Subcutaneous adipose tissue (tissue), 4 donors: ENCODE measurements at places on chromosomes 5 and 9. TPM values are rescaled to one million over a fixed set of nuclear protein-coding genes. Genes with fewer than 3 reads are reported as not detected.

PCDHGA10 gene
- total RNA-seq: 6.0 TPM

ANKRD20A1 gene
- total RNA-seq: 1.3 TPM

TUSC1 gene
- total RNA-seq: 12.1 TPM

GARIN3 gene
- not detected for total RNA-seq

ARAP3 gene
- total RNA-seq: 5.3 TPM

LRRTM2 gene
- 0.34 TPM for total RNA-seq

GGTA1 gene
- 20.9 TPM for total RNA-seq

AQP7 gene
- 136 TPM for total RNA-seq

PAEP gene
- total RNA-seq: not detected

SMIM32 gene
- total RNA-seq: not detected

GZMA gene
- 1.3 TPM for total RNA-seq

PPP3R2 gene
- not detected for total RNA-seq

BRD3OS gene
- total RNA-seq: 15.0 TPM

C9orf50 gene
- total RNA-seq: not detected

DBH gene
- total RNA-seq: not detected

ABLIM3 gene
- 55.1 TPM for total RNA-seq

PDCD1LG2 gene
- 8.8 TPM for total RNA-seq

FOXD4 gene
- not detected for total RNA-seq

SPINK6 gene
- total RNA-seq: not detected

GSN gene
- 6,433 TPM for total RNA-seq

IFNA13 gene
- not detected for total RNA-seq

SLC44A1 gene
- 48.2 TPM for total RNA-seq

CBY3 gene
- total RNA-seq: not detected

TPPP gene
- 1.1 TPM for total RNA-seq

SETD9 gene
- total RNA-seq: 26.1 TPM

ZDHHC12 gene
- 22.7 TPM for total RNA-seq

IRX4 gene
- 3.5 TPM for total RNA-seq

APBA1 gene
- 3.9 TPM for total RNA-seq

SNCAIP gene
- total RNA-seq: 4.9 TPM

ACSL6 gene
- total RNA-seq: 0.82 TPM

QRFP gene
- total RNA-seq: not detected

ELL2 gene
- total RNA-seq: 225 TPM

NR2F1-AS1 gene
- 4.1 TPM for total RNA-seq

NRARP gene
- 0.51 TPM for total RNA-seq

FOXD4L4 gene
- not detected for total RNA-seq

RANBP3L gene
- 8.3 TPM for total RNA-seq

ZFYVE16 gene
- 43.3 TPM for total RNA-seq

PCA3 gene
- 0.17 TPM for total RNA-seq

LCN15 gene
- total RNA-seq: not detected

SH3GL2 gene
- 0.17 TPM for total RNA-seq

RGS7BP gene
- total RNA-seq: 0.57 TPM

F2RL1 gene
- 3.6 TPM for total RNA-seq

IL13 gene
- total RNA-seq: 0.66 TPM

ECM2 gene
- total RNA-seq: 82.8 TPM

CARTPT gene
- not detected for total RNA-seq

GPR151 gene
- not detected for total RNA-seq

CAMK4 gene
- total RNA-seq: 0.44 TPM

ARHGEF37 gene
- 7.5 TPM for total RNA-seq

PCDHGA6 gene
- total RNA-seq: 3.1 TPM

PTGDS gene
- 22.4 TPM for total RNA-seq

JAK2 gene
- total RNA-seq: 60.7 TPM

DEPDC1B gene
- 0.85 TPM for total RNA-seq

GFI1B gene
- total RNA-seq: not detected

GM2A gene
- 26.9 TPM for total RNA-seq

NRG2 gene
- total RNA-seq: 4.1 TPM

FGF10 gene
- 11.6 TPM for total RNA-seq

SH2D3C gene
- total RNA-seq: 23.0 TPM
